ENCODE measurements at places on chromosomes 12 and 14. TPM values are rescaled to one million over a fixed set of nuclear protein-coding genes. Genes with fewer than 3 reads are reported as not detected.

AICDA gene
- total RNA-seq: not detected

CLEC1A gene
- total RNA-seq: 37.5 TPM

IFNG-AS1 gene
- not detected for total RNA-seq

ATG14 gene
- total RNA-seq: 11.1 TPM

ZNF268 gene
- total RNA-seq: 22.0 TPM

IGF1 gene
- not detected for total RNA-seq

A2ML1 gene
- total RNA-seq: 399 TPM

LRRC10 gene
- total RNA-seq: not detected

CCDC88C gene
- total RNA-seq: not detected

MGP gene
- not detected for total RNA-seq

TBX3 gene
- total RNA-seq: 1.2 TPM

BICDL1 gene
- 6.5 TPM for total RNA-seq

ADAM21 gene
- 0.43 TPM for total RNA-seq

SCFD1 gene
- 105 TPM for total RNA-seq

LACRT gene
- total RNA-seq: not detected

RD3L gene
- not detected for total RNA-seq

ESPL1 gene
- 7.7 TPM for total RNA-seq

C14orf180 gene
- not detected for total RNA-seq

CCDC92 gene
- total RNA-seq: 13.3 TPM

PCED1B gene
- under 0.01 TPM for total RNA-seq

SUOX gene
- total RNA-seq: 17.7 TPM

TBC1D30 gene
- 0.11 TPM for total RNA-seq

CLEC6A gene
- total RNA-seq: not detected

DIO2 gene
- total RNA-seq: 0.39 TPM

GPR84 gene
- not detected for total RNA-seq
